ENCODE measurements at places on chromosomes 2 and 18. TPM values are rescaled to one million over a fixed set of nuclear protein-coding genes. Genes with fewer than 3 reads are reported as not detected.

DNA sequence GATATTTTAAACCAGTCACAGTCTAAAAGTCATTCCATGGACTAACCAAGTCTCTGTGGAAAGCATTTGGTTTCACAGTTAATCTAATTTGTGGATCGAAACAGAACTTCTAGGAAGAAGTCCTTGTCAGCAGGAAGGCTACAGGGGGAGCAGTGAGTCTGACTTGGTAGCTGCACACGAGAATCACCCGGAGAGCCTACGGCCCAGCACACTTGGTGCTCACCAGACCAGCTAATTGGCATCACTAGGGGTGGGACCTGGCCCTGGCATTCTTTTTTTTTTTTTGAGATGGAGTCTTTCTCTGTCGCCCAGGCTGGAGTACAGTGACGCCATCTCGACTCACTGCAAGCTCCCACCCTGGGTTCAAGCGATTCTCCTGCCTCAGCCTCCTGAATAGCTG is 97.7 kb downstream of the ZNF532 start:
- no peak for DNase-seq

- no peak for DNase-seq
These were observed 134.2 kb upstream of the NABP1 start for GRCh38 chr2:191543708-191544107.

B3GNT7 gene
- 1.5 TPM for total RNA-seq

PTPRN gene
- total RNA-seq: 0.24 TPM

LRRTM4 gene
- not detected for total RNA-seq

SCN2A gene
- total RNA-seq: 0.73 TPM

Measured in osteocyte (in vitro differentiated cells).